Stimulated activated CD4-positive, alpha-beta T cell treated with anti-CD3 and anti-CD28 coated beads, Interleukin-1b, Interleukin-23, amount 100 ng/mL, for 1 hour (primary cell): ENCODE measurements at places on chromosomes 1 and 21.

DNA sequence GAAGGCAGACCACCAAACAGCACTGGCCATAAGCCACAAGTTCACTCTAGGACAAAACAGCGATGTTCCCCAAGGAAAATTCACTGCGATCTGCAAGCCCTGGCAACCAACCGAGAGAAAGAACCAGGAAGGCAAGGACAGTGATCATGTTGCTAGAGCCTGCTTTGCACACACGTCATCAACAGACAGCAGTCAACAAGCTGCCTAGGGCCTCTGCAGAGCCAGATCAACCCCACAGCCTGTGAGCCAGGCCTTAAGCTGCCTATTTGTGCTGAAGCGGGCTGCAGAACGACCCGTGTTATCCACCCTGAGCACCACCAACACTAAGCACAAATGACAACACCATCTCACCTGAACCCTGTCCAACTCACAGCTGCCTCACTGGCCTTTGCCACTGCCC, 6.2 kb upstream of the YRDC start:
- DNase-seq = no peak

- DNase-seq = no peak
Measured at GRCh38 chr1:186605762-186606350, 74.4 kb downstream of the PTGS2 start.

DNA sequence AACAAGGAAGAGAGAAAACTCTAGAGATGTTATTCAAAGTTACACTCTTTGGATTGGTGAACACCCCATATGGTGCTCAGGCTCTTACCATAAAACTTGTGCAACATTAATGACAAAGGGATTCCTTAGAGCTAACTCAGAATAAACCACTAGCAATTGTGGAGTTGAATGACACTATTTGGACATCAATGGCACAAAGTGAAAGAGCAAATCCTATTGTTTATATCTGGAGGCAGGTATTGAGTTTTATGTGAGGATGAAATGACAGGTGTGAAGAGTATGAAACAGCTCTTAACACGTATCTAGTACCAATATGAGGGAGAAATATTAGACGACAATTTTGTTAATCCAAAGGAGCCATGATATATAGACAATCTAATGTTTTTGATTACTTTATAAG, 584.9 kb upstream of the PBX1 start:
- no peak for DNase-seq

- DNase-seq = no peak
Measured at GRCh38 chr1:205493241-205494085, 11.0 kb upstream of the CDK18 start.
